Stimulated activated CD4-positive, alpha-beta T cell treated with anti-CD3 and anti-CD28 coated beads, Interleukin-12 subunit alpha, Interleukin-12 subunit beta, amount 100 ng/mL, for 4 hours (primary cell): ENCODE measurements at places on chromosomes 7 and 10.

GRCh38 chr10:76117949-76118348, 686.5 kb downstream of the LRMDA start:
- DNase-seq: no peak

- no peak for DNase-seq
Observed at GRCh38 chr7:42945821-42946626, 13.8 kb downstream of the MRPL32 start.

DNA sequence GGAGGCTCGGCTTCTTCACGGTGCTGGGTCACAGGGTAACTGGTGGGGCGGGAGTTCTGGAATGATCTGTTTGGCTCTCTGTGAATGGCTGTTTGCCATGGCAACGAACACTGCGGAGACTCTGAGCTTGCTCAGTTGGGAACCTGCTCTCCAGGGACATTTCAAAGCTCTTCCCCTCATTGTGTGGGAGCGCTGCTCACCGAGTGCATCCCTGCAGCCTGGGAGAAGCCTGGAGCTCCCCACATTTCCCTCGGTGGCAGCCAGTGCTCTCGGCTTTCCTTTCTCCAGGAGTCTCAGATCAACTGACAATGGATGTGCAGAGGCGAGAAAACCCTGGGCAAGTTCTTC, 57.6 kb upstream of the CACUL1 start:
- no peak for DNase-seq

GRCh38 chr7:70346844-70347462, 748.7 kb downstream of the AUTS2 start:
- DNase-seq: no peak

DNA sequence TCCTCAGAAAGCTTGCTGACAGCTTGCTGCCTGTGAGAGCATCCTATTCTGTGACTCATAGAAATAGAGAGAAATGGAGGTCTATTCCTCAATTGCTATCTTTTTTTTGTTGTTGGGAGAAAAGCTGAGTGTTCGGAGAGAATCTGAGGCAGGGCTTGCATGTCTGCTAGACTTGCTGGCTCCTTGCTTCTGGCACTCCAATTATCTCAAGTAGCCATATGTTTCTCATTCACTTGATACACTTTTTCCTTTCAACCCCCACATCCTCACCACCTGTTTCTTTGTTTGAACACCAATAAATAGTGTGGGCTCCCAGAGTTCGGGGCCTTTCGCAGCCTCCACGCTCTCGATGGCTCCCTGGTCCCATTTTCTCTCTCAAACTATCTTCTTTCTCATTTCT, 172.2 kb downstream of the SH2D4B start:
- no peak for DNase-seq

DNA sequence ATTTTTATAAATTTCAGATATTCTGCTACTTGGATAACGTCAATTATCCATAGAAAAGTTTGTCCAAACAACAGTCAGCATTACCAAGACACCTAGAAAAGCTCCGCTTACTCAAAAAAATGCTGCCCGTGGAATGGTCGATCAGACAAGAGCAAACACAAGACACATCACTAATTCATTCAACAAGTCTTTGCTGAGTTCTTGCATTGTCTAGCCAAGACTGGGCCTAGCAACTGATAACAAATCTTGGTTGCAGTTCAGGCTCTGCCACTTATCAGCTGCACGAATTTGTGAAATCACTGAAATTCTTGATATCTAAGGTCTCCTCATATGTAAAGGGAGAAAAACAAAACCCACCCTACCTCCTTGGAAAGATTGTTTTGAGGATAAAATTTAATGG, 168.3 kb downstream of the AKR1D1 start:
- DNase-seq: no peak

GRCh38 chr10:88038268-88038667, 174.8 kb downstream of the PTEN start:
- no peak for DNase-seq

GRCh38 chr7:137801003-137801402, 45.8 kb downstream of the DGKI start:
- DNase-seq: no peak

- no peak for DNase-seq
Observed at GRCh38 chr10:113647812-113648211, 16.0 kb downstream of the NRAP start.

- DNase-seq: no peak
Observed at GRCh38 chr10:109529258-109529657, 394.1 kb downstream of the XPNPEP1 start.

DNA sequence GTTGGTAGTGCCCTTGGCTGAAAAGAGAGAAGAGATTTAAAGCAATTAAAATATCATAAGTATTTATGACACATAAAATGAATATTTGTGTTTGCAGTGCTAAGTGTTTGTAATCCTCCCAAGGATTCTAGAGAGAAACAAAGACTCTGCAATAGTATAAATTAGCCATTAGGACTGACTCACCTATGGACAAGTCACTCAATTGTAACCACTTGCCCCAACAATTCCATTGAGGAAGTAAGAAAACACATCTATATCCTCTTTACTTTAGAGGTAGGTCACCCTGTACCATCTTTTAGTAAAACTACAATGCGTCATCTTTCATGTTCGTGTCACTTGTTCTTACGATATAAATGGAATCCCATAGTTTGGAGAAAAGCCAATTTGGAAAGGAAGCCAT, 85.7 kb upstream of the INHBA start:
- DNase-seq: no peak

DNA sequence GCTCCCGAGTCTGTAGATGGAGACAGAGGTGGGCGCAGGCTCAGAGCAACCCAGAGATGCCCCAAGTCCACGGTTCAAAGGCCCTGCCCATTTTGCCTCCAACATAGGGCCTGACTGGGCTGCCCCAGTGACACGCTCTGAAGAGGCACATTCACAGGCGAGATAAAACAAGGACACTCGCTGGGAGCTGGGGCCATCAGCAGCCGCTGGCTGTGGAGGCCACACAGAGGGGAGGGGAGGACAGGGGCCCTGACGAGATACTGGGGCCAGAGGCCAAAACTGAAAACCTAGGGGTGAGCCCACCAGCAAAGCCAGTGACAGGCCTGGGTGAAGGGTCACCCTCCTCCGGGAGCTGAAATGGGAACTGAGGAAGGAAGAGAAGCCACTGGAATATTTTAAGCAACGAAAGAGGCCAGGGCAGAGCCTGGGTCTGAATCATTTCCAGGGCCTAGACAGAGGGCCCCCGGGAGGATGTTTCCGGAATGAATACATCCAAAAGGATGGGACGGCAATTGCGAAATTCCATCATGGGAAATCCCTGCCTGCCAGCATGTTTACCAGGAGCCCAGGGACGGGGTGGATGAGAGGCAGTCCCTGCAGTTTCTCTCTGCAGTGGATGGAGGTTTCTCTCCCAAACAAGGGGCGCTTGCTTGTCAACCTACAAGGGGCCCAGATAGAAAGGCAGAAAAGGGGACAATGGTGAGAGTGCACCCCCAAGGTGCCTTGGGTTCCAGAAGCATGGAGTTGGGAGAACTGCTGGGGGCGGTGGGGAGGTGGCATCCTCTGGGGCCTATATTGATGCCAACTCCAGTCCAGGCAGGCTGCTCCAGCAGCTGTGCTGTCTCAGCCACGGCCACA, 29.0 kb upstream of the HSPA12A start:
- DNase-seq: no peak

GRCh38 chr10:122845783-122846332, at the start of gene CUZD1:
TSS of gene CUZD1 (minus strand) at chr10:122845857. CDS start at chr10:122845843, 14 bp downstream.
- DNase-seq: no peak

GRCh38 chr10:59373071-59373470, 10.7 kb upstream of the FAM13C start:
- no peak for DNase-seq

DNA sequence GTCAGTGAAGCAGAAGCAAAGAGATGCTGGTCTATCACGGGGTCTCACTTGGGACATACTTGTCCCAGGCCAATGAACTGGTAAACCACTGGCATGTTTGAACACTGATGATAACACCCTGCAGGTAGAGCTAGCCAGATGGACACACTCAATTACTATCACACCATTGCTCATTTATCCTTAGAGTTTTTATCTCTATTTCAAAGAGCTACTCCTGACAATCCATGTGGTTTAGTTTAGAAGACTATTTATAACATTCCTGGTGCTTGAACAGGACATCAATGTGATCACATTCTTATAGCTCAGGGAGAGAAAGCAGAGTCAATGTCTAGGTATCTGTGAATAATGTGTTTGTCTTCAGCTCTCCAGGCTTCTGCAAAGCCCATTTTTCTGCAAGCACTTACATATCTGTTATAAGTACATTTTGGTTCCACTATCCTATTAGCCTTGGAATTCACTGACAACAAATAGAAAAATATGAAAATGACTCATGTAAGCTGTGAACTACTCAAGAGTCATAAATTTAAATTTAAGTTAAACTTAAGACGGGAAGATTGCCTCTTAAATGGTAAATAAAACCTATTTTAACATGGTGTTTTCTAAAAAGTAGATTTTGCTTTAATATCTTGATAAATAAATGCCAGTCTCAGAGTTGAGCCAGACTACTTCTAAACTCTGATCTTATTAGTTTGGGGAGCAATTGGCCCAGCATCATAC, 106.7 kb upstream of the MBL2 start:
- no peak for DNase-seq

DNA sequence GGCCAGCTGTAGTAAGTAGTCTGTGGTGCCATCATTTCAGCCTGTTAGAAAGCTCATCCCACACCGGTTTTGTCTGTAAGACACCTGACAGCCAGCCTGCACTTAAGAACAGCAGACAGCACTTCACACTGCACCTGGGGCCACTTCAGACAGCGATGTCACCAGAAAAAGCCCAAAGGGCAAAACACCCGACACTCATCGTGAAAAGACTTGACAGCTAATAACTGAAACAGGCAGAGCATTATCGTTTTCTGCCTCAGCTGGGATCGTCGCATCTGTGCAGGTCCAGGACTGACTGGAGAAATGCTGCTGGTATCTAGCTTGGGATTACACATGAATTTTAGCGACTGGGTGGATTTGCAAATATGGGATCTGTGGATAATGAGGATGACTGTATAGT, 16.8 kb upstream of the LAT2 start:
- DNase-seq: no peak
